Fibroblast of skin of left quadriceps (primary cell): ENCODE measurements at places on chromosomes 12 and 14.

DNA sequence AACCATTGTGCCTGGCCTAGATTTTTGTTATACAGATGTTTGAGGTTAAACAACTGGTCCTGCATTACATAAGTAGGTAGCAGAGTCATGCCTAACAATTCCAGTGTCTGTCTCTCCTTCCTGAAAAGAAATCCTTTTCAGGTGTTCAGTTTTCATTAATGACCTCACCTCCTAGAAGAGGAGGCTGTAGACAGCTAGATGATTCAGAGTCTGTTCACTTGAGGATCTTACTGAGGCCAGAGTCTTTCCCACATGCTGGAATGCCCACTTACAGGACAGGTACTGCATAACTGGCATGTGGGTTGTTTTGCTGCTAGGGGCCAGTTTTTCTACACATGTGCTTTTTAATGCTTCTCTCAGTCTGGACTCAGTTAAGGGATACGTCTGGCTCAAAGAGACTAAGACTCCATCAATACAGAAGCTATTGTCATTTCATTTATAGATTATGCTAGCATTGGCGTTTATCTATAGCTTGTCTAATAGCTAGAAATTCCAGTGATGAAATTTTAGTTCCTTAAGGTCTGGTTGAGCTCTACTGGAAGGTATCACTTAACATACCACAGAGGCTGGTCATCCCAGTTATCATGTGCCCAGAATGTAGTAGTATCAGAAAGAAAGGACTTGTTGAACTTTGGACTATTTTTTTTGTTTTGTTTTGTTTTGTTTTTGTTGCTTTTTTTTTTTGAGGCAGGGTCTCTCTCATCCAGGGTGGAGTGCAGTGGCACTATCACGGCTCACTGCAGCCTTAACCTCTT, 206.4 kb downstream of the ERC1 start:
- no peak for DNase-seq

- no peak for DNase-seq
Measured at GRCh38 chr12:106490264-106490663, 92.5 kb upstream of the RFX4 start.

DNA sequence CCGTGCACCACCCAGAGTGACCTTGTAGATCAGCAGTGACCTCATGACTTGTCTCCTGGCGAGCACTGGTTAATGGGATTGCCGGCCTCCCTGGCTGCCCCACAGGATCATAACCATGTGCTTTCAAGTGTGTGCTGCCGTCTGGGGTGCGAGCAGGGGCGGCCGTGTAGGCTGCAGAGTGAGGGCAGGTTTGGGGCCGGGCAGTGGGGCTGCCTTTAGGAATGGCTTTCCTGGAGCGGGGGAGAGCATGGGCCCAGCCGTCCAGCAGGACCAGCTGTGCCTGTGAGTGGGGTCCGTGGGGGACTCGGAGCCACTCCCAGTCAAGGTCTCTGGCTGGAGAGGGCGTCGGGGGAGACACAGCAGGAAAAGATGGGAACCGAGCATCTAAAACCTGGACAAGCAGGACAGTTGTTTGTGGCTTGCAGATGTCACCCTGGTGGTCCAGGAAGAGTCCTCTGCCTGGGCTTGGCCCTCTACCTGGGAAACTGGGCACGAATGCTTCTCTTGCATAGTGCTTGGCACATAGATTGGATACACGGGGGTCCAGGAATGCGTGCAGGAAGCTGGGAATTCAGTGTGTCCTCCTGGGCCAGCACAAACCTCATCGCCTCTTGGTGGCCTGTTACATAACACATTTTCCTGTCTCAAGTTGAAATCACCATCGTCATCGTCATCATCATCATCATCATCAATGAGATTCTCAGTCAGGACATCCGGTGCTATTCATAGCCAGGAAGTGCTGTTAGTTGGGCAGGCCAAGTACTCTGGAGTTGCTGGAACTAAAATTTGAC, 96.0 kb downstream of the ADGRD1 start:
- DNase-seq = no peak

DNA sequence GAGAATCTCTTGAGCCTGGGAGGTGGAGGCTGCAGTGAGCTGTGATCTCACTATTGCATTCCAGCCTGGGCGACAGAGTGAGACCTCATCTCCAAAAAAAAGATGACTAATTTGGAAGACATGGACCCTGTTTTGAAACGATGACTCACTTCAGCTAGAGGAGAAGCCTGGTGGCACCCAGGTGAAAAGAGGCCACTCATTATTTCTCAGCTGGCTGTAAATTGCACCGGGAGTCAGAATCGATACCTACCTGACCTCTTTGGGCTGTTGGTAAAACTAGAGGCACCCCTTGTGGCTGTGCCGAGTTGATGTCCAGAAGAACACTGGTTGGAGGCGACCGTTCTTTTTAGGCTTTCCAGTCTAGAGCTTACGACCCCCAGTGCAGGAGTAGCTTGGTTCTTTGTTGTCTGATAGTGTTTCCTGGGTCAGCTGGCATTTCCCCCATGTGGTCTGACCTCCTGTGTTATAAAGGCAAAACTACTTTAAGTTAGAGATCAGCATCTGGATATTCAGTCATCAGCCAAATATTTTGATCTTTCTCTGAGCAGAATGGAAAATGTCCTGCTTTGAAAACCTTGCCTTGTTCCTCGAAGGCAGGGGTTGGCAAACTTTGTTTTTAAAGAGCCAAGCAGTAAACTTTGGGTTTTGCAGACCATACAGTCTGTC, 93.2 kb downstream of the CHST11 start:
- DNase-seq = no peak

GRCh38 chr12:80704420-80704819, 3.0 kb upstream of the MYF6 start:
- no peak for DNase-seq

DNA sequence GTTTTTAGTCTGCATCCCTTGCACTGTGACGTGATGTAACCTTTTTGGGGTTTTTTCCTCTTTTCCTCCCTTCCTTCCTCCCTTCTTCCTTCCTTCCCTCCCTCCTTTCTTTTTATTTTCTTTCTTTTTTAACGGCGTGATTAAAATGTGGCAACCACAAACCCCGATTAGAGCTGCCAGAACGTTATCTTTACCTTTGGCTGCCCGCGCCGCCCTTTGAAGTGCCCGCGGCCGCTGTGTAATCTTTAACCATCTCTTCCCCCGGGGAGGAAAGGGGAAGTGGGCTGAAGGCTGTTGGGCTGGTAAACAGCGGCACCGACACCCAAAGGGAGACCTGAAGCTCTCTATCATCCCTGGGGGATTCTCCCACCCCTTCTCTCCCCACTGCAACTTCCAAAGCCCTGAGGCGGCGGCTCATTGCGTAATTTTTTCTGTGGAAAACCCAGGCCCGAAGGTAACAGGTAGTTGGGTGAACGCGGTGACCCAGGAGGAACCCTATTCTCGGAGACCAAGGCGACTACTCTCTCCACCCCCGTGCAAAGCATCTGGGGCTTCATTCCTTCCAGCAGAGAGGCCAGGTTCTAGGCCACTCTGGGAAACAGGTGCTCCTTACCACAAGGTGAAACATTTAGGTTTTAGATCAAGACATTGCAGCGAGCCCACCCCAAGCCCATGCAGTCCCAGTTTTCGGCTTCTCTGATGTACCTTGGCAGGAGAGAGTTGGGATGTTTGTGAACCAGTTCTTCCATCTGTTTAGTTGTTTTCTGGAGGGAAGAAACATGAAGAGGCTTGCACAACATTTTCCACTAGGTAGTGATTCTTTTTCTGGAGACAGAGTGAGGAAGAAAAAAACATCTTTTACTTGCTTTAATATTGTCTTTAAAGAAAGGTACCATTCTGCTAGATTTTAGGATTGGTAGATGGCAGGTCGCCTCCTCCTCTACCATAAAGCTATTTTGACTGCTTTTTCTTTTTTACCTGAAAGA, 1.5 kb downstream of the LGR5 start:
- DNase-seq = no peak

DNA sequence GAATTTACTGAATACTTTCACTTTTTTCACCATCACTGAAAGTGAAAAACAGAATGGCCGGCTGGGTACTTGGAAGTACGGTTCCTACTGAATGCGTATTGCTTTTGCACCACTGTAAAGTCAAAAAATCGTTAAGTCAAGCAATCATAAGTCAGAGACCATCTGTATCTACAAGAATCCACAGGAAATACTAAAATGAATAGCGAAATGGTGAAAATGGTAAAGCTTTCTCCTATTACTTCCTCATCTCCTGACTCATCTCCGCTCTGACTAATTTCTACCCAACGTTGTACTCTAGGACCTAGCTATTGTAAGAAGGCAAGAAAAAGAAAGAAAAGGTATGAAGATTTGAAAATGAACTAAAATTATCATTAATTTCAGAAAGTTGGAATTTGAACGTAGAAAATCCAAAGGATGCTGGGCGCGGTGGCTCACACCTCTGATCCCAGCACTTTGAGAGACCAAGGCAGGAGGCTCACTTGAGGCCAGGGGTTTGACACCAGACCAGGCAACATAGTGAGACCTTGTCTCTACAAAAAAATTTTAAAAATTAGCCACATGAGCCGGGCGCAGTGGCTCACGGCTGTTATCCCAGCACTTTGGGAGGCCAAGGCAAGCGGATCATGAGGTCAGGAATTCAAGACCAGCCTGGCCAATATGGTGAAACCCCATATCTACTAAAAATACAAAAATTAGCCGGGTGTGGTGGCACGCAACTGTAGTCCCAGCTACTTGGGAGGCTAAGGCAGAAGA, 5.3 kb upstream of the CDCA4 start:
- DNase-seq = no peak

GRCh38 chr12:122730215-122731014, at the start of gene HCAR1:
HCAR1 (minus strand) TSS chr12:122730844; CDS start chr12:122730339, 505 bp downstream.
- no peak for DNase-seq

DNA sequence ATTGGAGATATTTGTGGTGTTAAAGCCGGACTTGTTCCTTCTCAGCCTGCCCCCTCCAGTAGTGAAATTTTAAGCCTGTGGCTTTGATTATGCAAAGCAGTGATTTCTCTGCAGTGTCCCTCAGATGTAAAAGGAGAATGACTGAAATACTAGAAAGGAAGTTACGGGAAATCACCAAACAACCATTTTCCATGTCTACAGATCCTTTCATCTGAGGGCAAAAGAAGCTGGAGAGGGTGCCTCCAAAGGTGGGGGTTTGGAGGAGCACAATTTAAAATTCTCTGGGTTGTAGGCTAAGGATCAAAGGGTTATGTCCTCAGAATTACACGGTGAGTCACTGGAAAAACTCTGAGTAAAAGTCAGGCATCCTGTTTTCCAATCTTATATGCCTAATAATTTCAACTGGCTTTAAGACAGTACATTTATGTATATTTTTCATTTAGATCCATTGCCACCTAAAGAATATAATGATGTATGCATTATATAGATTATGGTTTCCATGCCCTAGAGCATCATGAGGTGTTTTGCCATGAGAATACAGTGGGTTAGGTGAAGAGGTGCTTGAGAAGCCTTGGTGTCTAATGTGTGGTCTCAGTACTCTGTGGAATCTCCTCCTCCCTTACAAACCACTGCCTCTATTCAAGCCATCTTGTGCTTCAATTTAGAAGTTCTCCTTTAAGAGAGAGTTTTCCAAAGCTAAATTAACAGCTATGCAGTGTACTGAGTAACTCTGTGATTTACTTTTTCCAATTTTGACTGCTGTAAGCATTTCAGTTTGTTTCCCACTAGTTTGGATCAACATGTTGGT, 362.1 kb downstream of the RAD51B start:
- DNase-seq = no peak

DNA sequence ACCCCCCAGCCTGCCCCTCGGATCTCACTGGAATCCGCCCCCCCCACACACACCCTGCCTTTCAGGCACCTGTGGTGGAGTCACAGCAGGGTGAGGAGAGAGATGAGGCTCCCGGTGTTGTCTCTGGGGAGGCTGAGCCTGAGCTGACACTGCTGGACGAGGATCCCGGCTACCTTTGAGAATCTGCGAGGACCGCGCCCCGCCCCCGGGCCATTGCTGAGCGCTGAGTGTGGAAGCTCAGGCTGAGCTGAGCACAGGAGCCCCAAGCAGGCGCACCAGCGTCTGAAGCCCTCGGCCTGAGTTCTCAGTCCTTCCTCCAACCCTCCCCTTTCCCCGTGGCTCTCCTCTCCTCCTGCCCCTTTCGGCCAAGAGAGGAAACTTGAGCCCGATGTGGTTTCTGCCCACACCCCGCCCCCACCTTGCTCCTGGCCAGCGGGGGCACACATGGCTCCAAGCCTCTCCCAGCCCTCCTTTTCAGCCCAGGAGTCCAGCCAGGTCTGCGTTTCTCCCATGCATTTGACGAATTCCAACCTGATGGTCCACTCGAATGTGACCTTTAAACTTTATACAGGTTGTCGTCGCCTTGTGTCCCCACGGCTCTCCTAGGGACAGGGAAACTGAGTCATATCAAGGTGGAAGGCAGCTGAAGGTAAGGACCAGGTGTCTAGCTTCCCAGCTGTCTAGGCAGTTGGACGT, at the start of gene NFE2:
Gene NFE2 (minus strand): TSS at position 284 of the 696 bp plus-strand sequence. CDS start 5,767 bp downstream, outside the sequence.
- DNase-seq = no peak

DNA sequence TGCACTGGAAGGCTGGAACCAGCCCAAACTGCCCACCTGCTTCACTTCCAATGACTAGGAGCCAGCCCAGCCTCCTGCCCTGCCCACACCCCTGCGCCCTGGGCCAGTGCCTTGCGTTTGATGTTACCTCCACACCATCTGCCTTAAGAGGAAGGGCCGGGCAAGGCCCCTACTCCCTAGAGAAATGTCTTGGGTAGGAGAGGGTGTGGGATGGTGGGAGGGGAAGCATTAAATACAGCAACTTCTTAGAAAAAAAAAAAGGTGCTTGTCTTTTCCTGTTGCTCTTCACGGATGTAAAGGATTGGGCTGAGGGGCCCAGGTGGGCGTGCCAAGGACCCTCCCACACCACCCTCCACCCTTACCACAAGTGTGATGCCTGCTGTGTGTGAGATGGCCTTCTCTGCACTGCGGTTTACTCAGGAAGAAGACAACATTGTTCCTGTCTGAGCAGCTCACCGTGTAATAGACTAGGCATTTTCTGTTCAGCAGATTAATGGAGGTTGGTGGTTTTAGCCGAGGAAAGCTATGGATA, 99.9 kb downstream of the NINJ2 start:
- no peak for DNase-seq

GRCh38 chr14:59358102-59358501, 107.1 kb downstream of the GPR135 start:
- DNase-seq = peak; percentile 70

DNA sequence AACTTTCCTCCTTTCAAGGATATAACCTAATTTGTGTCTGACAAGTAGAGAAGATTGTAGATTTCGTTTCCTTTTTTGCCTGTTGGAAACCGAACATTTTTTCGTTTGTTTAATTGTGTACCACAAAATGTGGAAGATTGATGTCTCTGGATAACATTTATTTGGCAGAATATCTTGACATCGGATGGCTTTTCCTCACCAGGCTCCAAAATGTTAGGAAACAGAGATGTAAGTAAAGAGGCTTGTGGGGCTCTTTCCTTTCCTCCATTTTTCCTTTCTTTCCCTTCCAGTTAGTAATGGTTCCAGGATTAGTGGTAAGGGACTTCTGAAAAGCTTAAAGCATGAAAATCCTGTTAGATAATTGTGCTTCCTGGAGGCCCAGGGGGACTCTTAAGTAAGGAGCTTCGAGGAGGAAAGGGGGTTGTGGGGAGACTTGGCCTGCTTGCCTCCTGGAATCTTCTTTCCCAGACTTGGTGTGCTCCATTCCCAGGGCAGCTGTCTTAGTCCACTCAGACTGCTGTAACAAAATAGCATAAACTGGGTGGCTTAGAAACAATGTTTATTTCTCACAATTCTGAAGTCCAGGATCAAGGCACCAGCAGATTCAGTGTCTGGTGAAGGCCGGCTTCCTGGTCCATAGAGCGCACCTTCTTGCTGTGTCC, 243.1 kb upstream of the PWP1 start:
- DNase-seq = no peak
